ENCODE measurements at places on chromosomes 5 and 9.

DNA sequence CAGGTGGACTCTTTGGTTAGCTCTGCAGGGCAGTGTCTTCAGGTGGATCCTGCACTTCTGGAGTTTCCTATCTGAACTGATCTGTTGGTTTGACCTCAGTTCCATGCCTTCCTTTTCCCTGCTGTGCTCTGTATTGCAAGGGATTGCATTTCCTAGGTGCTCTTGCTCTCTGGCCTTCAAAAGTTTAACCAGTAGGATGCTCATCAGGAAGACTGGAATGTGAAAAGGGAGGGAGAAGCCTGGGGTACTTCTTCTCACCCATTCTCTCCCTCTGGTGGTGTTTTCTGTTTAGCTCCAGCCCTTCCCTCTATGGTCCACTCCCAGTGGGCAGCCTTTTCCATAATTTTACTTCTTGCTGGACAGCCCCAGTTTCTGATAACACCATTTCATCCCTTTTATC is 78.5 kb downstream of the ZNF618 start:
- DNase-seq: no peak

- no peak for DNase-seq
Measured at GRCh38 chr5:116765441-116765840, 190.8 kb upstream of the SEMA6A start.

- DNase-seq: no peak
Measured at GRCh38 chr5:140733098-140733497, 32.9 kb downstream of the ZMAT2 start.

GRCh38 chr5:36689225-36689624 is 82.8 kb downstream of the SLC1A3 start:
- DNase-seq: peak; percentile 62

DNA sequence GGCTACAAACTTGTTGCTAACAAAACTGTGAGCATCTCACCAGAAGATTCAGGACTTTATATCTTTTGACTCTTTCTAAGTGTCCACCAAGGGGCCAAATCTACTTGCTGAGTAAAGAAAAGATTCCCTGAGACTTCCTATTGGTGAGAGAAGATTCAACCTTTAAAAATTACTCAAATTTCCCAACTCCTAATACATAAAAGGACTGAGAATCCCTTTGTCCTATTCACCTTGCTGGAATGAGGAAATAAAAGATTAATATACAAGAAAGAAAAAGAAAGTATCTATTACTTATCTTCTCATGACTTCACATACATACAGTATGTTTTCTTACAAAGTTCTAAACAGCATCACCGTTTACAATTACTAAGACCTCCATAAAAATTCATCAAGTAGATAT is 47.9 kb upstream of the MYOT start:
- no peak for DNase-seq

GRCh38 chr5:173573126-173573960 is 43.1 kb downstream of the BOD1 start:
- DNase-seq: peak; percentile 83

Data from GM10248 (cell line).